Hippocampal formation (tissue), 2 donors: ENCODE measurements at places on chromosomes 4 and X.

GRCh38 chr4:83328521-83329187 is 6.0 kb downstream of the HPSE start:
- no peak for DNase-seq

DNA sequence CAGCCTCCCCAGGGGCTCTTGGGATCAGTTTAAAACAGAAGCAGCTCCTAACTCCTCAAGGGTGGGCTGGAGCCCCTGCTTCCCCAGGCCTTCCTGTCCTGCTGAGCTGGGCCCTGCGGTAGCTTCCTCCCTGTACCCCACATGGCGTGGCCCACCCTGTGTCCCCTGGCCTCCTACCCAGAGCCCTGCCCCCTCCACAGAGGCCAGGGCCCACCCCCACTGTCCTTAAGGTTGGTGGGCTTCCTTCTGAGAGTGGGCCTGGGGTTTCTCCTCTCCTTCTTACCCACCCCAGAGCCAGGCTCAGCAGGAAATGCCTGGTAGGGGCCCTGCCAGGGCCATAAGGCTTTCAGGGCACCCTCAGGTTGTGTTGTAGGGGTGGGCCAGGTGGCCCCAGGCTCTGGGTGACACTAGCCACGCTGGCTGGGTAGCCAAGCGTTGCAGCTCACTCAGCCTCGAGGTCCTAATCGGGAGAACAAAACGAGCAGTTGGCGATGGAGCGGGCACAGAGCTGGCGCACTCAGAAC is 11.6 kb downstream of the SH3BP2 start:
- no peak for DNase-seq

DNA sequence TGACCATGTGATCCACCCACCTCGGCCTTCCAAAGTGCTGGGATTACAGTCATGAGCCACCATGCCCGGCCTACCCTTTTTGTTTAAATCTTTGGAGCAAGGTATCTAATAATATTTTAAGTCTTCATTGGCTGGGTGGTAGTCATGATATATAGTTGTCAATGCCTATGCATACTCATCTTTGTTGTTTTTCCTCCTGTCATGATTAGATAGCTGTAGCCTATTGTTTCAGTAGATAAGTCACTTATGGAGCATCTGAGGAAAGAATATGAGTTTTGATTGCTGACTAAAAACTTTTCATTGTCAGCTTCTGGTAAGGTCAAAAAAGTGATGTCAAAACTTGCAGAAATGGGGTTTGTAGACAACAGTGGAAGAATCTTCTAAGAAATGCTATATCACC is 119.8 kb downstream of the KDM6A start:
- DNase-seq, result no peak

DNA sequence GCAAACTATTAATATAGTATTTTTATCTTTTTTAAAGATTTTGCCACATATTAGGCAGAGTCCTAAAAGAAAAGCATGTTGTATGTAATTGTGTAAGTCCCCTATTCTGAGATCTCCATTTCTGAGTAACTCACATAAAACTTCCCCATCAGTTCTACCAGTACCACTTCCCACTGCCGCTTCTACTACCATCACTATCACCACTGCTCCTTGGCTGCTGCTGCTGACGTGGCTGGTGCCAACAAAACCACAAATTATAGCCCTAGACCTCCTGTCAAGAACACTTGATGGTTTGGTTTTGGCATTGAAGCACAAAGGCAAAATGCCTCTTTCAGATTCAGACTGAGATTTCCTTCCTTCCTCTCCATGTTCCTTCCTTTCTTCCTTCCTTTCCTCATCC is 106.4 kb downstream of the MMRN1 start:
- DNase-seq, result no peak

- DNase-seq, result no peak
These were observed 19.4 kb downstream of the BEND4 start for GRCh38 chr4:42133006-42133405.

DNA sequence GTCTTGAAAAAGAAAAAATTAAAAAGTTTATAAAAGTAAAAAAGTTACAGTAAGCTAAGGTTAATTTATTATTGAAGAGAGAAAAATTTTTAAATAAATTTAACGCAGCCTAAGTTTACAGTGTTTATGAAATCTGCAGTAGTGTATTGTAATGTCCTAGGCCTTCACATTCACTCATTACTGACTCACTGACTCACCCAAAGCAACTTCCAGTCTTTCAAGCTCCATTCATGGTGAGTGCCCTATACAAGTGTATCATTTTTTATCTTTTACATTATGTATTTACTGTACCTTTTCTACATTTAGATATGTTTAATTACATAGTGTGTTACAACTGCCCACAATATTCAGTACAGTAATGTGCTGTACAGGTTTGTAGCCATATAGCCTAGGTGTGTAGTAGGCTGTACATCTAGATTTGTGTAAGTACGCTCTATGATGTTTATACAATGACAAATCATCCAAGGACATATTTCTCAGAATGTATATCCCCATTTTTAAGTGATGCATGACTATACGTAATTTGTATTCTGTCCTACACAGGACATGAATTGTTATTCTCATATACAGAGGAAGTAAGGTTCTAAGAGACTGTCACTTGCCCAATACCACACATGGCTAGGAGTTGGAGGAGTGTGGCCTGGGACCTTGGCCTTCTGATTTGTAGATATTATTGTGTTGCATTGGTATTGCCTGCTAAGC is 19.5 kb upstream of the PDCL2 start:
- no peak for DNase-seq

DNA sequence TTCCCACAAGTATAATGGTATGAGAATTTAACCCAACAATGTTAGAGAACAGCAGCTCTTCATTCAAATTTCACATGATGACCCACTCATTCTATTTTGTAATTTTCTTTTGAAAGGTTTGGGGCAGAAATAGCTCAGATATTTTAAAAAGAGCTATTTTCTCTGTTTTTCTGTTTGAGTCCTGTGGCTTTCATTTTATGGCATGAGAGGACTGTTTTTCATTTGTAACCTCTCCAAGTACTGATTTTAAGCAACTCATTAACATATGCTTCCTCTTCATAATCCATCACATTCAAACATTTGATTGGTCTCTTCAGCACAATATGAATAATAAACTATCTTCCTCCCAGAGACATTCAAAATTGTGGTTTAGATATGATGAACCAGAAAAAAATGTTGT is 129.0 kb upstream of the TEX13A start:
- DNase-seq, result no peak

GRCh38 chrX:9903146-9903545 is 64.0 kb upstream of the CLDN34 start:
- DNase-seq, result no peak

DNA sequence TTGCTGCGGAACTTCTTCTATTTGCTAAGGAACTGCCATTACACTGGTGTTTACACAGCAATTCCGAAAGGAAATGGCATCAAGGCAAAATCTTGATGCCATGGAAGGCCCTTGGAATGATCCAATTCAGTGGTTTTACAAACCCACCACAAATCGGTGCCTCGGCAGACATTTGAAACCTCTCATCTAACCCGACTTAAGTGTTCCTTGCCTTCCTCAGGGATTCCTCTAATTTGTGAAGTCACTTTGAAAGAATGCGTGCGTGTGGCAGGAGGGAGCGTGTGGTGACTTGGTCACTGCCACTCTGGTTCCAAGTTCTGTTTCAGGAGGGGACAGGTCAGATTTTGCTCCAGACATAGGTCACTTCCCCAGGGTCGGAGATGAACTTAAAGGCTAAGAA is 4.8 kb downstream of the NOP14 start:
- no peak for DNase-seq

- DNase-seq, result no peak
These were observed 39.8 kb downstream of the DTHD1 start for GRCh38 chr4:36321176-36321575.

DNA sequence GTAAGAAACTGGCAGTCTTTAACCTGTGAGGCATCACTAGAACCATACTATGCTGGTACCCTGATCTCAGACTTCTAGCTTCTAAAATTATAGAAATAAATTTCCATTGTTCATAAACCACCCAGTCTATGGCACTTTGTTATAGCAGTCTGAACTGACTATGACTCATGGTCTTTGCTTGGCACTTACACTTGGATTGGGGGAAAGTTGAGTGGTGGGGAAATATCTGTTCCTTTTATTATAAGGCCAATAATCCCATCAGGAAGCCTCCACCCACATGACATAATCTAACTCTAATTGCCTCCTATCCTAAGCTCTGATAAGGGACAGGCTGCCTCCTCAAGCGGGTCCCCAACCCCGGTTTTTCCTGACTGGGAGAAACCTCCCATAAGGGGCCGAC is 61.4 kb upstream of the PACRGL start:
- DNase-seq, result no peak
